ENCODE measurements at places on chromosomes 11 and 22. TPM values are rescaled to one million over a fixed set of nuclear protein-coding genes. Genes with fewer than 3 reads are reported as not detected.

GRCh38 chr11:110720431-110721275 is 8.4 kb upstream of the ARHGAP20 start:
- no peak for DNase-seq

DNA sequence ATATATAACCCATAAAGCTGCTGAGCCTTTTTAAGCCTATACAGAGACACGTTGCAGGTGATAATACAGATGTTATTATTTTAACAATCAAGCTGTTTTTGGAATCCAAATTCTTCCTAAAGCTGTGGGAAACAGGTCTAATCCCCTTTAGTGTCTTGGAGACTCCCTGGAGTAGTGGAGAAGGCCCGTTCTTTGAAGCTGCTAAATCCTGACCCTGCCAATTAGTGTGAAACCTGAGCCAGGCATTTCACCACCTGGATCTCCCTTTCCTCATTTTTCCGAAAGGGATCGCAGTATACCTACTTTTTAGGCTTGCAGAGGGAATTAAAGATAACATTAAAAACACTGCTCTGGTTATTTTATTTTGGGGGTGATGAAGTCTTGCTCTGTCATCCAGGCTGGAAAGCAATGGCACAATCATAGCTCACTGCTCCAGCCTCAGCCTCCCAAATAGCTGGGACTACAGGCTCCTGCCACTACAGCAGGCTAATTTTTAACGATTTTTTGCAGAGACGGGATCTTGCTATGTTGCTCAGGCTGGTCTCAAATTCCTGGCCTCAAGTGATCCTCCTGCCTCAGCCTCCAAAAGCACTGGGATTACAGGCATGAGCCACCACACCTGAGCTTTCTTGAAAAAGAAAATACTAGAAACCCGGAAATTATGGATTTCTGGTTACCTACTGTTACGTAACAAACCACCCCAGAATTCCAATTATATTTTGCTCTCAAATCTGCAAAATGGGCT is 1.7 kb upstream of the EIF4ENIF1 start:
- no peak for DNase-seq

DNA sequence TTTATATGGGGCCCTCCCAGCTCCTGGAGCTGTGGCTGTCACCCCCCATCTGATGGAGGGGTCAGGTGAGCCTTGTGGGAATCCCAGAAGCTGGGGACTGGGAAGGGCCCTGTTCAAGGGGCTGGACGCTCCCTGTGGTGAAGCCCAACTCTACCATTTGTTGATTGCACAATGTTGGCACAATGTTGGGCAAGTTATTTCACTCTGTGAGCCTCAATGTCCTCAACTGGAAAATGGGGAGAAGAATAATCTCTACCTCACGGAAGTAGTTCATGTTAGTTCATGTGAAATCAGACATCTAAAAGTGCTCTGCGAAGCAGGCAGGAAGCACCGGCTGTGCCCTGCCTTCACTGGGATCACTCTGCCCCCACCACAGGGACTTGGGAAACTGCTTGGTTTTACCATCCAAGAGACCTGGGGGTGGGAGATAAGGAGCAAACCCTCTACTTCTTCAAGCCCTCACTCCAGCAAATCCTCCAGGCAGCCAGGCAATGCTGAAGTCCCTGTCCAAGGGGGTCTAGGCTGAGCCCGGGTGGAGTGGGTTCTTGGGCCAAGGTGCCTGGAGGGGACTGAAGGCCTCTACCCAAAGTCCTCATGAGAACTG is 715 bp upstream of the PRR5 start:
- DNase-seq, result no peak

The APOL1 gene
- total RNA-seq, result 11.9 TPM

The CYP2D6 gene
- total RNA-seq, result 0.52 TPM

Data from body of pancreas (tissue), 4 donors.